Lung (tissue), 17 donors: ENCODE measurements at places on chromosomes 3 and 15. TPM values are rescaled to one million over a fixed set of nuclear protein-coding genes. Genes with fewer than 3 reads are reported as not detected.

DNA sequence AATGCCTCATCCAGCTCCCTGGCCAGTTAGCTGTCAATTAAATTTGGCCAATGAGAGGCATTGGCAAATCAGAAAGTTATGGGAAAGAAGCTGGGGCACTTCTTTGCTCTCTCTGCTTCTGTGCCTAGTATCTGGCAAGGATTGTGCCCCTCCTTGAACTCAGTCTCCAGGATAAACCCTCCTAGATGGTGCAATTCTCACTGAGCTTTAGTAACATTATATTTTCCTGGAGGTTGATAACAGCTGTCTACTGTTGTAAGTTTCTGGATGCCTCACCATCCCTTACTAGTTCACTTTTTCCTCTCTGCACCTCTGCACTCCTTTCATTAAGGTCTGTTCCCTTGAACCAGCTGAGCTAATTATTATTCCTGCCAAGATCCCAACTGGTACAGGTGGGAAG, 329.5 kb downstream of the MFSD1 start:
- no peaks in the 10 kb centered on the region for H3K27me3 ChIP-seq
- no peaks in the 10 kb centered on the region for H3K4me1 ChIP-seq
- no peak overlapping the region for H3K27ac ChIP-seq
- no peak overlapping the region for H3K4me3 ChIP-seq

The SH2D7 gene
- not detected for total RNA-seq

The PATL2 gene
- total RNA-seq: 3.0 TPM

GRCh38 chr3:108887777-108888176, 65.2 kb downstream of the TRAT1 start:
- DNase-seq: no peak
- no peak overlapping the region for H3K27ac ChIP-seq
- no peaks in the 10 kb centered on the region for H3K4me1 ChIP-seq
- H3K4me3 ChIP-seq: no peak overlapping the region
- H3K27me3 ChIP-seq: no peaks in the 10 kb centered on the region
- H3K36me3 ChIP-seq: no peaks in the 10 kb centered on the region

GRCh38 chr15:66419471-66419870, 32.8 kb downstream of the MAP2K1 start:
- no peak overlapping the region for H3K4me3 ChIP-seq
- peaks cover 10% of the 10 kb centered on the region for H3K4me1 ChIP-seq
- DNase-seq: no peak
- no peaks in the 10 kb centered on the region for H3K27me3 ChIP-seq
- H3K36me3 ChIP-seq: no peaks in the 10 kb centered on the region
- no peak overlapping the region for H3K27ac ChIP-seq
